Breast epithelium (tissue), 4 donors: ENCODE measurements at places on chromosomes 7 and 10. TPM values are rescaled to one million over a fixed set of nuclear protein-coding genes. Genes with fewer than 3 reads are reported as not detected.
A peak's percentile ranks its signal among the peaks of the same experiment; 100 is the strongest.

- peak; percentile 87 for DNase-seq
Measured at GRCh38 chr7:116630932-116631671, 40.9 kb upstream of the MET start.

GRCh38 chr7:46208635-46209525 is 287.8 kb upstream of the IGFBP3 start:
- no peak for DNase-seq

DNA sequence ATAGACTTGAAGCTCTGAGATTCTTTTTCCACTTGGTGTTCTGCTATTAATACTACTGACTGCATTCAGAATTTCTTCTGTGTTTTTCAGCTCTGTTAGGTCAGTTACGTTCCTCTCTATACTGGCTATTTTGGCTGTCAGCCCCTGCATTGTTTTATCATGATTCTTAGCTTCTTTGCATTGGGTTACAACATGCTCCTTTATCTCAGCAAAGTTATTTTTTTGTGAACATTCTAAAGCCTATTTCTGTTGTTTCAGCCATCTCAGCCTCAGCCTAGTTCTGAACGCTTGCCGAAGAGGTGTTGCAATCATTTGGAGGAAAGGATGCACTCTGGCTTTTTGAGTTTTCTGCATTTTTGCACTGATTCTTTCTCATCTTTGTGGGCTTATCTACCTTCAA is 201.5 kb upstream of the GNAI1 start:
- DNase-seq = no peak

GRCh38 chr7:26013551-26014083 is 138.4 kb upstream of the NFE2L3 start:
- DNase-seq = no peak

GRCh38 chr10:19480353-19480752 is 335.9 kb upstream of the PLXDC2 start:
- no peak for DNase-seq

NKX1-2 gene
- total RNA-seq = 0.33 TPM

GRCh38 chr7:121966935-121967332 is 94.0 kb downstream of the PTPRZ1 start:
- no peak for DNase-seq

DNA sequence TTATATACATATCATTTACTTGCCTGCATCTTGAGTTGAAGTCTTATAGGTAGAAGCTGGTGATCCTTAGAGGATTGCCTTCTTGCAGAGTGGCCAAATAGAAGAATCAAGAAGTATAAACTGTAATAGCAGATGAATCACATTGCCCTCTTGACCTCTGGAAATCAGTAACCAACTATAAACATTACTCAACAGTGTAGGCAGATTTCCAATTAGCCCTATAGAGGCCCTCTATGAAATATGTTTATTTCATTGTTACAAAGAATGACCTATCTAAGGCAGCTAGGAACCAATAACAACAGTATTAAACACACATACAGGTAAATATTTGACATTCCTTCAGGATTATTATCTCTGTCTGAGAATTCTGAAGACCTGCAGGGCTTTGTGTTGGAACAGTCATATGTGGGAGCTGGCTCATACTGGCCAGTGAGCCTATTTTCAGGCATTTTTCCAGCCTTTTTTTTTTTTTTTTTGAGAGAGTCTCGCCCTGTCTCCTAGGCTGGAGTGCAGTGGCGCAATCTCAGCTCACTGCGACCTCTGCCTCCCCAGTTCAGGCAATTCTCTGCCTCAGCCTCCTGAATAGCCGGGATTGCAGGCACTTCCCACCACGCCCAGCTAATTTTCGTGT is 7.2 kb upstream of the SRI start:
- no peak for DNase-seq

SPDYE9 gene
- total RNA-seq = not detected

GRCh38 chr7:41187322-41187721 is 515.6 kb downstream of the INHBA start:
- DNase-seq = no peak

DNA sequence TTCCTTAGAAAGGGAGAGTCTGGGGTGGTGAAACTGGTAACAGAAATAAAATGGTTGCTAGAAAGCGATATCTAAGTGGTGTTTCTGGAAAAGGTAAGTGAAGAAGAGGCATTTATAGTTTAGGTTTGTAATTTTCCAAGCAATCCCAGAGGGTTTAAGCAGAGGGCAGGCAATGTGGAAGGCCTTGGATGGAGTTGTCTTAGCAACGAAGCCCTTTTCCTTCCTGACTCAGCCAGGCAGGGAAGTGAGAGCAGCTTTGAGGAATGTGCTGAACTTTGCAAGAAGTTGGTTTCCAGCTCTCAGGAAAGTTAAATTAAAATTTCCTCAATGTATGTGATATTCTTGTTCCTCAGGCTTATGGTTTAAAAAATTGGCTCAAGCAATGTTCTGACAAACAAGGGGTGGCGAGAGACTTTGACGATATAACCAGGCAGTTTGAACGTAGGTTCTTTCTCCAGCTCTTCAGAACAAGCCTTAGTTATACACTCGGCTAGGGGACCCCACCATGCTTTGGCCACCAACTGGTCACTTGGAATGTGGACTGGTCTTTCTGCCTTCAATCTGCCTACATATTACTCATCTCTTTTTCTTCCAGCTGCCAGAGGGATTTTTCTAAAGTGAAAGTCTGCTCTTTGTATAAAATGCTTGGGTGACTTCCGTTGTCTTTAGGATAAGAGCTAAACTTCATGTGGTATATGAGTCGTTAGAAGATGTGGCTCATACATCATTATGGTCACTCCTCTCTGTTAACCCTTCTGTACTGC is 66.9 kb upstream of the SLC25A13 start:
- no peak for DNase-seq

DNA sequence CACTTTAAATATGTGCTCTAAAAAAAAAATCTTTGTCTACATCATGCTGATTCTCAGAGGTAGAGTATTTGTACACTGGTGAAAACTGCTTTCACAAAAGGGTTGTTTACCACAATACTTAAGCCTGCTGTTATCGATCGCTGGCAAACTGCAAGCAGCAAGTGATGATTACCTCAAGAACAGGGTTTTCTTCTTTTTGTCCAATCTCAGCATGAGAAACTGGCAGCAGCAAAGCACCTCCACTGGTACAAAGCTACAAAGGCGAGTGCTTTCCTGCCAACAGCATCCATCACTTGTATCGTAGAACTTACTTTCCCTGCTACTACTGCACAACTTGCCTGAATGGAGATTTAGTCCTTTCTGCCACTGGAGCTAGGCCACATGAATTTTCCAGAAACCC is 276.5 kb downstream of the DGKB start:
- DNase-seq = no peak

KIF11 gene
- 0.66 TPM for total RNA-seq

NODAL gene
- total RNA-seq = not detected

DNA sequence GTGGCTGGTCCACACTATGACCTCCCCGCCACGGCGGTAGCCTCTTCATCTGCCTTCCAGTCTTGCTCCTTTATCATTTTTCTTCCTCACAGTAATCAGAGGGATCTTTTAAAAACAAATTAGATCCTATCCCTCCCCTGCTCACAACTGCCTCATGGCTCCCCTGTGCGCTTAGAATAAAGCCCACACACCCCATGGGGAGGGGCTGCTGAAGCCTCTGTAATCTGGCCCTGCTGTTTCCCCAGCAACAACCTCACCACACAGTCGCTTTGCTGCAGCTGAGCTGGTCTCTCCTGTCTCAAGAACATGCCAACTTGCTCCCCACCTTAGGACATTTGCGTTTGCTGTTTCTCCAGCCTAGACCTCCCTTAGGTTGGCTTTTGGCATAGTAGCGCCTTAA is 41.0 kb downstream of the SP8 start:
- DNase-seq = no peak

DNA sequence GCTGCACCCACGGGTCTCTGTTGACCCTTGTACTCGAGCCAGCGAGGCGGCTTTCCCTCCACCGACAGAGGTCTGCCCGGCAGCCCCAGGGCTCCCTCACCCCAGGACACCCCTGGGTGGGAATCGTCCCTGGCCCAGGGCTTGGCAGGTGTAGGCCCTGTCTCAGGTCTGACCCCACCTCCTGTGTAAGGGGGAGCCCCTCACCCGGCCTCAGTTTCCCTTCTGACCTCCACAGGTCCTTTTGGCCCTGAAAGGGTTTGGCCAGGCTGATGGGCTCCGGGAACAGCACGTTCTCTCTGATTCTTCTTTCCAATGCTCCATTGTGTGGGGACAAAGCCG is 25.0 kb upstream of the ELFN1 start:
- DNase-seq = no peak

CCL24 gene
- total RNA-seq = not detected

GRCh38 chr7:51121931-51122425 is 194.6 kb downstream of the COBL start:
- DNase-seq = peak; percentile 27

GRCh38 chr10:63227207-63227895 is 94.2 kb downstream of the NRBF2 start:
- DNase-seq = no peak

DNA sequence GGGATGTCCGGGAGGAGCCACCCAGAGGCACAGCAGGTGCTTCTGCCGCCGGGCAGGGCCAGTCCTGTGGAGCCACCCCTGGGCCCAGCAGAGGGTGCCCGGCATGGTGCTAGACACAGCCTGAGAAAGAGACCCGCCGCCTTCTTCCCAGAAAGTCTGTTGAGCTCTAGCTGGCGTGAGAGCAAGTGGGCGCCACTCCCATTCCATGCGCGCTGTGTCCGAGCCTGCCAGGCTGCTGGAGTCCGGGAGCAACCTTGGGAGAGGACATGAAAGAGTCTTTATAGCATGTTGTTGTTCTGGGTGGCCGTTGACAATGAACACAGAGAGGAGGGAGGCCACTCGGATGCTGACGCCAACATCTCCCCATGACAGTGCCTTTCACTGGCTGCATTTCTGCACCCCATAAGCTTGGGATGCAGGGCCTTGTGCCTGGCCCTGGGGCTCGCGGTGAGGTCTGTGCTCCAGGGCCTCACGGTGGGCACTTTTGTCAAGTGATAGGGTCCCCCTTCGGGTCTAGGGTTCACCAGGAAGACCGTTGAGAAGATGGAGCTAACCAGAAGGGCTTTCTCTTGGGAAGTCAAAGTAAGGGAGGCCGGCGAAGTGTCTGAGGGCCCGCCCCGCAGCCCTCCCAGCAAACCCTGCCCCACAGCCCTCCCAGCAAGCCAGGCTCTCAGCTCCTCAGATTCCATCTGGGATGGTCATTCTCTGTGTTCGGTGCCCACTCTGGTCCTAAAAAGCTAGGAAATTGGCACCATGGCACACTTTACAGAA is 47.3 kb downstream of the NKX6-2 start:
- DNase-seq = no peak

DNA sequence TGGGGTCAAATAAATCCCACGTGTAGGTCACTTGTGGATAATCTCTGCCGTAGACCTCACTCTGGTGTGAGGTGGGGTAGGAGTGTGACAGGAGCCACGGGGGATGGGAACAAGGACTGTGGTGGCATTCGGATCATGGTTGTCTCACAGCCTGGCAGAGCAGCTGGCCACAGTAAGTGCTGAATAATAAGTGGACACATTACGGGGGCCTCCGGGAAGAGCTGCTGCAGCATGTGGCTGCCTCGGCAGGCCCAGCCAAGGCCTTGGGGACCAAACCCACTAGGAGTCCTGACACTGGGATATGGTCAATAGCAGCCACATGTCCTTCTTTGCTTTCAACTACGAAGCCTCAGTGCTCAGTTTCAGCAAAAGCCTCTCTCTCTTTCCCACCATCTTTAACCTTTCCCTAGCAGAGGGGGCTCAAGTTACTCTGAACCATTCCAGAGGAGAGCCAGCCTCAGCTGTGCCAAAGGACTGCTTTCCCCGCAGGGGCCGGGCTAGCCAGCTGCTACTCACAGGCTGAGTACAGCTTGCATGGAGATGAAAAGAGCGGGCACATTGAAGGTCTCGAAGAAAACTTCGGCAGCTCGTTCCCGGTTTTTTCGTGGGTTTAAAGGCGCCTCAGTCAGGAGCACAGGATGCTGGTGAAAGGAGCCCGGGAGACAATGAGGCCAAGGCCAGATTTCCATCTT is 17.3 kb downstream of the ACTR1A start:
- no peak for DNase-seq

DNA sequence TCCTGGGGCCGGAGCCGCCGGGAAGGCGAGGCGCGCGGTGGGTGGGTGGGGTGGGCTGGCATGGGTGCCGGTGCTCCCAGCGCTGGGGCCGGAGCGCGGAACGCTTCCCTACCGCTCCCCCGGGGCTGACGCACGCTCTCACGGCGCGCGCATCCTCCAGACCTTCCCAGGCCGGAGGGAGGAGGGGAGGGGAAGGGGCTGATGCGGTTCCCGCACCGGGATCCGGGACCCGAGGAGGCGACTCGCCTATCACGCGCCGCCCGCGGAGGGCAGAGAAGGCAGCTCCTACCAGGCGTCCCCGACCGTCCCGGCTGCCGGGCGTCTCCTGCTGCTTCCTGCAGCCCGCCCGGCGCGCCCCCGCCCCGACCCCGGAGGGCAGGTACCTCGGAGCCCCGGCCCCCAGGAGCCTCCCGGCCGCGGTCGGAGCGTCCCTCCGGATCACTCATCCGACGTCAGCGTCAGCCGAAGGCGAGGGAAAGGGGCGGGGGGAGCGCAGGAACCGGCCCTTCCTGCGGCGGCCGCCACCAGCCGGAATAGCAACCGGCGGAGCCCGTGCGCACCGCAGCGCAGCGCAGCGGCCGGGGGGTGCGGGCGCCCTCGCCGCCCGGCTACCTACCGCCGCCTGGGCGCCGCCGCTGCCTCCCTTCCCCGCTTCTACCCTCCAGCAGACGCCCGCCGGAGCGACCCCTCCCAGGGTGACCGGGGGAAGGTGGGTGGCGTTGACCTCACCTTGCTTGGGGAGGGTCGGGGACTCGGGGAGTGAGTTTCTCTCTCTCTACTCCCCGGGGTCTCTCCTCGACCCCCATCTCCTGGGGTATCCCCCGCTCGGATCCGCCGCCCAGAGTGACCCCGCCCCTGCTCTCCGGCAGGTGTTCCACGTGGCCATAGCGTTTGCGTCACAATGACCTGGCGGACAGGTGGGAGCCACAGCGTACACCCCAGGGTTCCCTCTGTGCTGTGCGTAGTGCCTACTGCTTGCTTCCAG is at the start of gene ICA1:
Gene ICA1 (minus strand): TSS at position 457 of the 985 bp plus-strand sequence. CDS start 26,241 bp downstream, outside the sequence.
- peak; percentile 29 for DNase-seq

DNA sequence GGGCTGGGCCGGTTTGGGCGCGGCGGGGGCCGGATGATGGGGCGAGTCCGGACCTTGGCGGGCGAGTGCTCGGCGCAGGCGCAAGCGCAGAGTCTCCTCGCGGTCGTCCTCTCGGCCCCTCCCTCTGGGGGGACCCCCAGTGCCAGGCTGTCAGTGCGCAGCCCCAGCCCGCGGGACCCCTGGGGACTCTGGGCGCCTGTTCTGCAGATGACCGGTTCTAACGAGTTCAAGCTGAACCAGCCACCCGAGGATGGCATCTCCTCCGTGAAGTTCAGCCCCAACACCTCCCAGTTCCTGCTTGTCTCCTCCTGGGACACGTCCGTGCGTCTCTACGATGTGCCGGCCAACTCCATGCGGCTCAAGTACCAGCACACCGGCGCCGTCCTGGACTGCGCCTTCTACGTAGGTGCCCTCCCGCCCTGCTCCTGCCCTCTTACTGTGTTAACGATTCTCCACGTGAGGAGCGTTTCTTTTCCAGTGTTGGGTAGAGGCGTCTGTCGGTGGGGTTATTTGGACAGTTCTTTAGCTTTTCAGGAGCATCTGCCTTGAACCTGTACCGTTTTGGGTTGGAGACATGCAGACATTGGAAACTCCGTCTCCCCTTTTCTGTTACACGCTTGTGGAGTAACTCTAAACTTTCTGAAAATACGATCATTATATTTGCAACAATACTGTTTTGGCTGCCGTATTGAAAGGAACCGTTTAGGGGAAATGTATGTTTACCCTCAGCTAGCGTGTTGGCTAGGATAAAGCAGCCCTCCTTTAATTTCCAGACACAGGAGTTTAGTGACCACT is 706 bp downstream of the BUB3 start:
- DNase-seq = no peak

GRCh38 chr7:116553168-116553964 is 28.5 kb downstream of the CAV1 start:
- no peak for DNase-seq
